Bladder microvascular endothelial cell (primary cell): ENCODE measurements at places on chromosomes 3 and 15. TPM values are rescaled to one million over a fixed set of nuclear protein-coding genes. Genes with fewer than 3 reads are reported as not detected.

CLDN18 gene
- total RNA-seq = not detected in 2 replicates

AGBL1 gene
- not detected in 2 replicates for total RNA-seq

SI gene
- not detected in 2 replicates for total RNA-seq

NANOGP8 gene
- not detected in 2 replicates for total RNA-seq

CHDH gene
- total RNA-seq = under 0.01 and 1.2 TPM in 2 replicates

GOLGA6D gene
- total RNA-seq = under 0.01 TPM in 1 of 2 replicates, not detected in the other

ILDR1 gene
- total RNA-seq = not detected in 2 replicates

GPR160 gene
- 4.8 and 13.3 TPM in 2 replicates for total RNA-seq

NECTIN3 gene
- 19.4 and 49.0 TPM in 2 replicates for total RNA-seq

RBP2 gene
- not detected in 2 replicates for total RNA-seq

MYO5C gene
- 19.4 and 23.3 TPM in 2 replicates for total RNA-seq

CD200 gene
- total RNA-seq = 1.3 and 5.5 TPM in 2 replicates

CRABP1 gene
- not detected in 2 replicates for total RNA-seq

PAK2 gene
- total RNA-seq = 48.6 and 198 TPM in 2 replicates

IMPG2 gene
- total RNA-seq = 0.16 and 0.76 TPM in 2 replicates

C2CD4B gene
- 36.1 and 57.0 TPM in 2 replicates for total RNA-seq

MESP2 gene
- not detected in 2 replicates for total RNA-seq

FAM81A gene
- total RNA-seq = under 0.01 and 0.06 TPM in 2 replicates

ARGFX gene
- total RNA-seq = not detected in 2 replicates

WDR49 gene
- 0.13 and 0.65 TPM in 2 replicates for total RNA-seq

ACKR2 gene
- 0.16 and 6.9 TPM in 2 replicates for total RNA-seq

CCR8 gene
- not detected in 2 replicates for total RNA-seq
